NCI-H1105 treated with DMSO at 0.1 percent for 48 hours (cell line): ENCODE measurements at places on chromosomes 6 and 20.

GRCh38 chr20:47558295-47559066 lies 56.8 kb downstream of the NCOA3 start:
- no peak for DNase-seq

- no peak for DNase-seq
Measured at GRCh38 chr6:133017581-133017980, 203.2 kb downstream of the RPS12 start.

GRCh38 chr20:10674684-10675449 lies 1.1 kb upstream of the JAG1 start:
- peak; percentile 54 for DNase-seq

DNA sequence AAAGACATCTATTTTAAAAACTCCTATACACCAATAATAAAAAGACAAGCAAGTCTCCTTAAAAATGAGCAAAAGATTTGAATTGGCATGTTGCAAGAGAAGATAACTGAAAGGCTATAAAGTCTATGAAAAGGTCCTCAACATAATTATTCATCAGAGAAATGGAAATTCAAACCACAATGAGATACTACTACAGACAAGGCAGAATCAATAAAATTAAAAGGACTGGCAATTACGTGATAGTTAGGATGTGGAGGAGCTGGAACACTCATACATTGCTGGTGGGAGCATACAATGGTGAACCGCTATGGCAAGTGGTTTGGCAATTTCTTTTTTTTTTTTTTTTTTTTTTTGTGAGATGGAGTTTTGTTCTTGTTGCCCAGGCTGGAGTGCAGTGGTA lies 43.8 kb upstream of the KIF13A start:
- no peak for DNase-seq

GRCh38 chr6:11413728-11414127 lies 123.8 kb upstream of the TMEM170B start:
- DNase-seq: no peak

GRCh38 chr6:133613211-133613610 lies 275.7 kb upstream of the TCF21 start:
- DNase-seq: no peak

- no peak for DNase-seq
Measured at GRCh38 chr6:47019941-47020340, 22.2 kb downstream of the ADGRF1 start.

GRCh38 chr6:32445321-32445854 lies 5.7 kb downstream of the HLA-DRA start:
- no peak for DNase-seq

DNA sequence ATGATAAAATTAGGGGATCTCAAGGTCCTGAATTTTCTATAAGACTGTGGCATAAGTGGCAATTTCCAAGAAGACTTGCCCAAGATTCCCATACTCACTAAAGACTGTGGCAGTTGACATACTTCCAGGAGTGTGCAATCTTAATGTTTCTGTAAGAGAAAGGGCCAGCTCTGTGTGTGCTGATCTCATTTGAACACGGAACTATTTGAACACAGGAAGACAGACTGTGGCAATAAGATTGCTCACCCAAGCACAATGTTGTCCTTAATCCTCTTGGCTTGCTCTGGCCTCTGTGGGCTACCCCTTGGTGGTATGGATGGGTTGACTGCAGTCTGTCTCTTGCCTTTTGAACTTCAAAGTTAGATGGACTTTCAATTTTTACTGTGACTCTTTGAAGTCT lies 151.4 kb downstream of the PHF3 start:
- DNase-seq: no peak

- DNase-seq: no peak
Measured at GRCh38 chr6:73528897-73529296, 8.1 kb upstream of the EEF1A1 start.

- no peak for DNase-seq
Measured at GRCh38 chr20:3633913-3634478, 29.2 kb downstream of the GFRA4 start.

GRCh38 chr20:49482173-49482572 lies 295 bp downstream of the KCNB1 start:
- no peak for DNase-seq

GRCh38 chr6:86856379-86856778 lies 80.9 kb upstream of the HTR1E start:
- DNase-seq: no peak

GRCh38 chr20:568097-568652 lies 24.6 kb upstream of the CSNK2A1 start:
- DNase-seq: no peak

DNA sequence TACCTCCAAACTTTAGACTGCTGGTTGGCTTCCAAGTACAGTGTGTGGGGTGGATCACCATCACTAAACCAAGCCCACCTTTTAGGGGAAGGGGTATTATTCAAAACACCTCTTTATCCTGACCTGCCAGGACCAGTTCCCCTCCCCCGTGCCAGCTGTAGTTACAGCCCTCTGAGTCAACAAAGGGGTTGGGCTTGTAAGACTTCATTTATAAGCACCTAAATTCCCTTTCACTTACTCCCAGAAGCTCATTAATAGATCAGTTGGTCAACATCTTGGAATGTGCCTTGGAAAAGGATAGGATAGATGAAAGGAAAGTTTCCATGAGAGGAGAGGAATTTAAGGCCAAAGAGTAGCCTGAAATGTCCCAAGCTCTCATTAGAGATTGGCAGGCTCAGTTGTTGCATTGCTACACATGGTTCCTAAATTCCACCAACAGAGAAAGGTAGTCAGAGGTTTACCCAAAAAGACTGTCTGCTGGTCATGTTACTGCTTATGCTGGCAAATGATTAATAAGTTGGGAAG lies 59.2 kb downstream of the TNFAIP3 start:
- peak; percentile 2 for DNase-seq

- DNase-seq: peak; percentile 71
Measured at GRCh38 chr20:41643504-41643938, 25.3 kb upstream of the CHD6 start.

- peak; percentile 90 for DNase-seq
Measured at GRCh38 chr6:14055541-14055940, 62.0 kb upstream of the CD83 start.

DNA sequence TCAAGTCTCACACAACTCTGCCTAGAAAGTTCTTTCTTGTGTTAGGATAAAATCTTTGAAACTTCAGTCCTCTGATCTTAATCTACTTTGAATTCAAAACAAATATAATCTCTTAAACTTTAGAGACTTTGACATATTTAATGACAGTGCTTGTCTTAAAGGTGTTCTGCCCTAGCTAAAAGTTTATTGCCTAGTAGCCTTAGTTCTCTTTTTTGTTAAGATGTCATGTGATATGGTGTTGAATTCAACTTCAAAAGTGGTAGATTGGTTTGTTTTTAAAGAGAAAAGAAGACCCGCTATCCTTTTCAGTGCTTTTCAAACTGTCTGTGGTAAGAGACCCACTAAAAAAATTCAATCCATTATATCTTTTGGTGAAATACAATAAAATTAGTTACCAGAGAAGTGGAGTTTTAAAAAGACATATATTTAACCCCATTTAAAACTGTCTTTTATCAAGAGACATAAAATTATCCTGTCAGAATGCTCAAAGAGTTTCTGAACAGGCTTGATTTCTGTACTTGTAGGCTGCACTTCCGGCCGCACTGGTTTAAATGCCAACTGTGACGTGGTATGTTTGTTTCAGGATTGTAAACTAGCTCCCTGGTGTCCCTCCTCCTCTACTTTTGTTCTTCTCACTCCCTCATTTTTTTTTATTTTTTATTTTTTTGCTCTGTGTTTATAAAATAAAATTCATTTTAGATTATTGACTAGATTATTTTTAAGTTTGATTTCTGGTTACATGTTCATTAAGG lies 76.5 kb downstream of the QKI start:
- no peak for DNase-seq

DNA sequence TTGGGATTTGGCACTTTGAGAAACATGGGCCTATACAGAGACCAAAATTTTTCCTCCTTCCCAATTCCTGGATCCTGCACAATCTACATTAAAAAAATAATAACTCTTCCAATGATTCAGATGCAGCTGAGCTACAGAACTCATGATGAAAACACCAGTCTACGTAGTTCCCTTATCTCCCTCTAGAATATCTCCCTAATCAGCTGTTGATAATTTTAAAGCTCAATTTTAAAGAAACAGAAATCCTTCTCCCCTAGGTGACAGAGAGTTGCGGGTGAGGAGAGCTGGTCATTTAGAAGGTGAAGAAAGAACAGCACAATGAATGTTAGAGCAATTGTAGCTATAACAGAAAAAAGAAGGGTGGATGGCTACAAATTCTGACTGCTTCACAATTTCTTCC lies 175.6 kb upstream of the KCNK16 start:
- DNase-seq: no peak

DNA sequence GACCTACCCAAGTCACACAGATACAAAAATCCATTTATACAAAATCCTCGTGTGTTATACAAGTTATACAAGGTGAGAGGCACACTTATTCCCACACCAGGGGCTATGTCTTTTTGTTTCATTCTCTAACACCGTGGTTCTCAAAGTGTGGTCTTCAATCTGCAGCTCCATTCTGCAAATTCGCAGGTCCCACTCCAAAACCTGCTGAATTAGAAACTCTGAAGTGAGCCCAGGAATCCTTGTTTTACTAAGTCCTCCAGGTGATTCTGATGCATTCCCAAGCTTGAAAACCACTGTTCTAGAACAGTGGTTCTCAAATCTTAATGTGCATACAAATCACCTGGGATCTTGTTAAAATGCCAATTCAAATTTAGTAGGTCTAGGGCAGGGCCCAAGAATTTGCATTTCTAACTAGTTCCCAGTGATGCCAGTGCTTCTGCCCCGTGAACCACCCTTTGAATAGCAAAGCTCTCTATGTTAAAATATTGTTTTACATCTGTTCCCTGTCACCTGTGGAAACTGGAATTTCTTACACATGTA lies 35.1 kb downstream of the LRFN2 start:
- no peak for DNase-seq

DNA sequence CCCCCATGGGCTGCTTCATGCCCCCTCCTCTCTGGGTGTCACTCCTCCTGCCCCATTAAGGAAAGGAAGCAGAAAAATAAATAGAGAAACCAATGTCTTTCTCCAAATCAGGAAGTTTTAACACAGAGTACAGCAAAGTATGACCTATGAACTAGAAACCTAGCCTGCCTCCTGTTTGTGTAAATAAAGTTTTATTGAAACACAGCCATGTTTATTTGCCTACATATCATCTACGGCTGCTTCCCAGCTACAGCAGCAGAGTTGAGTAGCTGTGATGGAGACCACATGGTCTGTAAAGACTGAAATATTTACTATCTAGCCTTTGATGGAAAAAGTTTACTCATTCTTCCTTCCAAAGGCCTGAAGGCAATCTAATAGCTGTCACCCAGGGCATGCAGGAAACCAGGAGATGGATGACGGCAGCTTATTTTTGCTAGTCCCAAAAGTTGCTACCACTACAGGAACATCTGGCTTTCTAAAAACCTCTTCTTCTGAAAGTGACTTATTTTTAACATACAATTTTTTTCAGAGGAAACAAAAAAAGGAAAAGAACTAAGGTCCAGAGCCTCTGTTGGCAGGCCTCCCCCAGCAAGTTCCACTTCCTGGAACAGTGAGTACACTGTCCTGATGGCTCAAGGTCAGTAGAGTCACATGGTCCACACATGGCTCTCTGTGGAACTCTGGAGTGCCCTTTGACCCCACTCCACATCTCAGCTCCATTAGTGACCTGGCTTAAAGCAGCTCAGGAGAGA lies 287.8 kb downstream of the PTPRT start:
- DNase-seq: no peak

DNA sequence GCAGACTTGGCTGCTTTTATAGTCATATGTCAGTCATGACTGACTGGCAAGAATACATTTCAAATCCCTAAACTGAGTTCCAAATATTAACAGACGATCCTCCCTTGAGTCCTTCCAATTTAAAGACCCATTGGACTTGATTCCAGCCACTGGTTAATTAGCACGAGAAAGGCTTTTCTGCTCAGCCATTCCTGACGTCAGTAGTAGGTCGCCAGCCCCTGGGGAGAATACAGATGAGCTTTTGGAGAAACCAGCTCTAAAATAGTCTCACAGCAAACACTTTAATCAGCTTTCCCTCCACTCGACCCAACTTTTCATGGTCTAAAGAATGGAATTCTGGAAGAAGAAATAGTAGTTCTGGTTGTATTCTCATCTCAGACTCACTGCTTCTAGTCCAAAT lies 91.6 kb downstream of the SLC22A3 start:
- no peak for DNase-seq

DNA sequence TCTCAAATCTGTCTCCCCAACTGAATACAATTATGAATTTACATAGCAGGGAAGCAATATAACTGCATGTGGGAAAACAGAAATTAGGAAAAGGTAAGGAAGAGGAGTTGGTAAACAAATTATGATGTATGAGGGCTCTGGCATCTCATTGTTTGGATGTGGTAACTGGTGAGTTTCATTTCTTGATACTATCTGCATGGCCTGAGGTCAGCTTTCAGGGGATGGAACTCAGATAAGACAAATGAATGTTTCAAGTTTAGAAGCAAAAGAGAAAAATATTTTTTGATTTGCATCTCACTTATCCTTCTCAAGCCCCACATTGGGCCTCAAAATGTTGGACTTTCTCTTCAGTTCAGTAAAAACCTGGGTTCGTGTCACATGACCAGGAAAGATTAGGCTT lies 302.2 kb upstream of the GJE1 start:
- DNase-seq: no peak

DNA sequence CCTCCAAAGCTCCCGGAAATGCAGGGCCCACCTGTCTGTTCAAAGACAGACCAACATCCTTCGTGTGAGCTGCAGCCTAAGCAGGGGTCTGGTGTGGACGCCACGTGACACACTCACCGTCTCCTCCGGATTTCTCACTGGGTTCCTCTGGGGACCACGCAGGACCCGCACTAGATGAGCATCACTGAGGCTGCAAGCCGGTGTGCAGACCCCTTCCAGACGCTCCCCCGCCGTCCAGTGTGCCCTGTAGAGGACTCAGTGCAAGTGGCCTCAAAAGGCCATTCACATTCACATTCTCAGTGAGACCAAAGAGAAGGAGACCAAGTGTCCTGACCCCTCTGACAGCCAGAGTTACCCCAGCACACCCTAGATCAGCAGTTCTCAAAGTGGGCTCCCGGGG lies 91.2 kb upstream of the QKI start:
- no peak for DNase-seq

GRCh38 chr6:77466451-77467437 lies 3.5 kb upstream of the HTR1B start:
- no peak for DNase-seq

- DNase-seq: peak; percentile 23
Measured at GRCh38 chr6:32974016-32974333, 5.6 kb downstream of the BRD2 start.

DNA sequence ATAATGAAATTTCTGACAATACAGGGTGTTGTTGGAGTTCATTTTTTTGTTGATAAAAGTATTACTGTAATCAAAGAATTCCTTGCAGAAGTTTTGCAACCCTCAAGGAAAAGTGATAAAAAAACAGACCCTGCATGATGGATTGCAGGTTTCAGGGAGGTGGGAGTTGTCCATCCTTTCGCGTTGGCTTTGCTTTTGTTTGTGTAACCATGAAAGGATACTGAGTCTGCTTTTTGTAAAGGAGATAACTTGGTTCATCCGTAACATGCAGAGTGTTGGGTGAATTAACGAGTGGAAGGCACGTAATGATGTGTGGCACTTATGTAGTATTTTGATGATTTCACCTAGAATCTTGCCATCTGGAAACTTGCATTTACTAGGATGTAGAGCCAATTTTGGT lies 23.6 kb downstream of the FOXO3 start:
- DNase-seq: no peak

GRCh38 chr6:151109869-151110575 lies 129.7 kb upstream of the AKAP12 start:
- no peak for DNase-seq
